ENCODE measurements at places on chromosomes 12 and 14.

GRCh38 chr14:34241185-34241711 is 220.8 kb downstream of the SPTSSA start:
- DNase-seq, result no peak

DNA sequence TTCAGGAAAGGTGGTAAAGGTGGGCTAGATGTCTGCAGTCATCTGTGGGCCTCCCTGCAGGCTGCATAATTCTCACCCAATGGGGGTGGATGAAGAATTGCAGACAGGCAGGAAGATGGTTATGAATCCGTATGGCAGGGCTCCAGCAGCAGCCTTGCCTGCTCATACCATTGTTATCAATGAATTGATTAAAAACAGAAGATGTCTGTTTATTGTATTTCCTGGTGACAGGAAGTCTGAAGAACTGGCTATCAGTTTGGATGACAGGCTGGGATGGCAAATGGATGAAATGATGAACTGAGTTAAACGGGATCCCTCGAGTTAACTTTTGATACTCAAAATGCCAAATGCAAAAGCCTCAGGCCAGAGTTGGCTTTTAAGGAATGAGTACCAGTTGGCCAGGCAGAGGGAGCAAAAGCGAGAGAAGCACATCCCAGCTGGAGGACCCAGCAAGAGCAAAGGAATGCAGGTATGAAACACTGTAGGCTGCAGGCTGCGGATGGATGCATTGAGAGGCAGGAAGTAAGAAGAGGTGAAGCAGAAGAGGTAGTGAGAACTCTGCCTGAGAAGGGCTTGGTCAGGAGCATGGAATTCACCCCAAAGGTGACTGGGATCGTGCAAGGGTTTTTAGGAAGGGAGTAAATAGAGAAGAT is 550.0 kb upstream of the TBX3 start:
- no peak for DNase-seq

DNA sequence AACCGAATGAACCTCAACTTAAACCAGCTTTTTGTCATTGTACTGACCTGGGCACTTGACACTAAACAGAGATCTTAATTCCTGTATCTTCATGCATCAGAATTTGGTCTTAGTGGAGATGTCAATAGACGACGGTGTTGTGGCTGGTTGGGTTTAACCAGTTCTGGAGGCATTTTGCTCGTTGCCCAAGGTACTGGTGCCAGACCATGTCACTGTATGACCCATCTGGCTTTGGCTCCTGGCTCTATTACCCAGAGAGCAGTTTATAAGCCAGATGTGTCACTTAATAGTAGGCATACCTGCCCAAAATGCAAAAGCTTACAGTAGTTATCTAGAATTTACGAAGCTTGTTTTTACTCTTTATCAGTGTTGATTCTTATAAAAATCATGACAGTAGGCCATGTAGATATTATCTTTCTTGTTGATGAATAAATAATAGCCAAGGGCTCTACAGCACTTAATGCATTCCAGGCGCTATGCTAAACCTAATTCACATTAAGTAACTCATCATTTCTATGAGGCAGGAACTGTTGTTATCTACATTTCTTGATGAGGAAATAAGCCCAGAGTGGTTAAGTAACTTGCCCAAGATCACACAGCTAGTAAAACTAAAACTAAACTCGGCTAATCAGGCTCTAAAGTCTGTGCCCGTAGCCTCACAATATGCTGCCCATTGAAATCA is 179.7 kb upstream of the HIF1A start:
- DNase-seq, result no peak

- no peak for DNase-seq
Measured at GRCh38 chr14:98935921-98936320, 336.1 kb downstream of the BCL11B start.

DNA sequence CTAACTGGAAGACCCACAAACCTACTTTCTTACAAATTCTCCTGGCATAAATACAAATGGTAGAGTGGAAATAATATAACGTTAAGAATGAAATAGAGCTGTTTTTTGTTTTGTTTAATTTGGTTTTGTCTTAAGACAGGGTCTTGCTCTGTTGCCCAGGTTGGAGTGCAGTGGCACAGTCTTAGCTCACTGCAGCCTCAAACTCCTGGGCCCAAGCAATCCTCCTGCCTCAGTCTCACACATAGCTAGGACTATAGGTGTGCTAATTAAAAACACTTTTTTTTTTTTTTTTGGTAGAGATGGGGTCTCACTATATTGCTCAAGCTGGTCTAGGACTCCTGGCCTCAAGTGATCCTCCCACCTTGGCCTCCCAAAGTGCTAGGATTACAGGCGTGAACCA is 4.1 kb upstream of the DHH start:
- DNase-seq, result no peak

GRCh38 chr12:53004582-53004981 is 1.7 kb upstream of the EIF4B start:
- DNase-seq, result peak; percentile 26

DNA sequence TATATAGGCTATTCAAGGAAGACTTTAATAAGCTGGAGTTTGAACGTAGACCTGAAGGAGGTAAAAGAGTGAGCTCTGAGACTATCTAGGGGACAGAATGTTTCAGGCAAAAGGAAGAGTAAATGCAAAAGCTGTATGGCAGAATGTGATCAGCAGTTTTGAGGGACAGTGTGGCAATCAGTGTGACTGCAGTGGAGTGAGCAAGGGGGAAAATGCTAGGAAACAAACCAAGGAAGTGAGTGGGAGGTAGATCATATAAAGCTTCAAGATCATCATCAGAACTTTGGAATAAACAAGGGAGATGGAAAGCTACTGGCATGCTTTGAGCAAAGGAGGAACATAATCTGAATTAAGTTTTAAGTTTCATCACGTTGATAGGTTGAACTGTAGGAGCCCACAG is 67.5 kb upstream of the BTG1 start:
- no peak for DNase-seq

GRCh38 chr12:6820166-6820565 is 1.5 kb upstream of the GPR162 start:
- no peak for DNase-seq

GRCh38 chr12:124761871-124762270 is 101.8 kb downstream of the SCARB1 start:
- no peak for DNase-seq

DNA sequence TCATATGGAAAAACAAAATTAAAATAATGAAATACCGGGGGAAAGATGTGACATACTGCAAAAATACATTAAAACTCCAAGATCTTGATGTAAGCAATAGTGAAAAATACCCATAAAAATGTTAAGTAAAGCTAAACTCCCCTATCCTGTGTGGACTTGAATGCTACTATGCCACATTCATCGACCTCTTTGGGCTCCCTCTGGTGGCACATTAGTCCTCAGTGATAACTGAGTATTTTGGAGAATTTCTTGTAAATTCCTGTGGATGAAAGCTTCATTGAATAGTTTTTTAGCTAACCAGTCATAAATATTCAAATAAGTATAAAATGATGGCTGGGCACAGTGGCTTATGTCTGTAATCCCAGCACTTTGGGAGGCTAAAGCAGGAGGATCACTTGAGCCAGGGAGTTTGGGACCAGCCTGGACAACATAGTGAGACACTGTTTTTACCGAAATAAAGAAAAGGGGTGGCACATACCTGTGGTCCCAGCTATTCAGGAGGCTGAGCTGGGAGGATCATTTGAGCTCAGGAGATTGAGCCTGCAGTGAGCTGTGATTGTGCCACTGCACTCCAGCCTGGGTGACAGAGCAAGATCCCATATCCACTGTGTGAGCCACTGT is 42.4 kb upstream of the SGPP1 start:
- DNase-seq, result peak; percentile 54

DNA sequence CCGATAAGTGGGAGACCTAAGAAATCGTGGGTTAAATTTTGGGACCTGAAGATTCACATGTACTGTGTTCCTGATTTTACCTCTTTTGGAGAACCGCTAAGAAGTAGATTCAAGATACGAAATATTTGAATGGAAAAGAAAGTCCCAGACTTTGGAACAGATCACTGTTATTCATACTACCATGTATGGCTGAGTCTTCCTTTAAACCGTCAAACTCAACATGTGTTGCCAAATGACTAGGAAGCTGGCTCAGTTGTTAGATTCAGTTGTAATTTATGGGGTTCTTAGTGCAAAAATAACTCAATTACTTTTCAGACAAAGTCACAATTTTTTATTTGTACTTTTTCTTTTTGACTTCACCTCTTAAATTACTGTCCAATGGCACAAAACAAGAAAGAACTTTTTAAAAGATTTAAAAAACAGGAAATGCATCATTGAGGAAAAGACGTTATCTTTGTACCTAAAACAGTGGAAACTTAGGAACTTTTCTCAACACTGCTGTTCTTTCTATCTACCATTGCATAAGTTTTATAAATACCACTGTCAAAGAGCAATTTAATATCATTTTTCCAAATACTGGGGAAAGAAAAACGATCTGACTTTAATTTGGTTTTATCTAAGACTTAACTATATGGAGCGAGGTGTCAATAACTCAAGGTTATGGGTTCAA is 15.7 kb downstream of the RERG start:
- no peak for DNase-seq

DNA sequence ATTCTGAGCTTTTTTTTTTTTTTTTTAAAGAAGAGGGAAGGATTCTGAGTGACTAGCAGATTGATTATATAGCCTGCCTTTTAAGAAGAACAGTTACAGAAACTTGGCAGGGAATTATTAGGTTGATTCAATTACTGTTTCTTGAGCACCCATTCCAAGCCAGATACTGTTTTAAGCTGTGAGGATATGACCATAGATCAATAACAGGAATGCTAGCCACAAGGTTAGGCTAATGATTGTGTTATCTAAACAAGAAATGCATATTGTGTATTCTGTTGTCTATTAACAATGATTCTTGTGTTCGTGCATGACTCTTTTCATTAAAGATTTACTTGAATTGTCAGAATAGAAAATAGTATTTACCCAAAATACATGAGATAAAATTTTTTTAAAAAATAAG is 67.1 kb downstream of the PRORP start:
- DNase-seq, result no peak

GRCh38 chr12:116650585-116651087 is 87.2 kb downstream of the SPRING1 start:
- DNase-seq, result no peak

DNA sequence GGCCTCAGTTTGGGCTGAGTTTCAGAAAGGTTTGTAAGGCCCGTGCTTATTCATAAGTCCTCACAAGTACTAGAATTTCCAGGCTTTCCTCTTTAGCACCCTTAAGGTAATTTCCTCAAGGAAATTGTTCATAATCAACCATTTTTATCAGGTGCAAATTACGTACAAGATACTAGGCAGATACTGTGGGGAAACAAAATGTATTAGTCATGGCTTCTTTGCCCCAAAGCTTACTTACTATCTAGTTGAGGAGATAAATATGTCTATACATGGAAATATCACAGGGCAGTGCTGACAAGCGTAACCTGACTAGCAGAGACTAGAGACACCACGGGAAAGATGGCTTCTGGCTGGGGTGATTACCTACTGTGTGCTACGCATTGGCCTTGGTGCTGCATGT is 22.5 kb downstream of the MAX start:
- no peak for DNase-seq

- no peak for DNase-seq
Measured at GRCh38 chr12:107134558-107134957, 41.2 kb upstream of the CRY1 start.

- DNase-seq, result no peak
Measured at GRCh38 chr12:52434760-52435530, 774 bp upstream of the KRT75 start.

DNA sequence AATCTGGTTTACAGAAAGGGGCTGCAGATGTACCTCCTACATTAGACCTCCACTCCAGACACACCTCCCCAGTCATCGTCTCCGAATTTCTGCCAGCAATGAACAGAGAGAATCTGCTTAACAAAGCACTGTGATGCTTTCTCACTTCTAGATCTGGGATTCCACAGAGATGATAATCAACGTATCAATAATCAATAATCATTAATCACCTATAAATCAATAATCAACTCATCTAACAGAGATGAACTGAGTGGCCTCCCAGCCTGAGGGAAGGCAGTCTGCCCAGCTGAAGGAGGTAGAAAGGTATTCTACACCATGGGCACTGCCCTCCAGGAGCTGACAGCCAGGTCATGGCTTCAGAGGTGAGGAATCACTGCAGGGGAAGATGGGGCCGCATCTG is 183.2 kb downstream of the TMEM132D start:
- DNase-seq, result no peak

DNA sequence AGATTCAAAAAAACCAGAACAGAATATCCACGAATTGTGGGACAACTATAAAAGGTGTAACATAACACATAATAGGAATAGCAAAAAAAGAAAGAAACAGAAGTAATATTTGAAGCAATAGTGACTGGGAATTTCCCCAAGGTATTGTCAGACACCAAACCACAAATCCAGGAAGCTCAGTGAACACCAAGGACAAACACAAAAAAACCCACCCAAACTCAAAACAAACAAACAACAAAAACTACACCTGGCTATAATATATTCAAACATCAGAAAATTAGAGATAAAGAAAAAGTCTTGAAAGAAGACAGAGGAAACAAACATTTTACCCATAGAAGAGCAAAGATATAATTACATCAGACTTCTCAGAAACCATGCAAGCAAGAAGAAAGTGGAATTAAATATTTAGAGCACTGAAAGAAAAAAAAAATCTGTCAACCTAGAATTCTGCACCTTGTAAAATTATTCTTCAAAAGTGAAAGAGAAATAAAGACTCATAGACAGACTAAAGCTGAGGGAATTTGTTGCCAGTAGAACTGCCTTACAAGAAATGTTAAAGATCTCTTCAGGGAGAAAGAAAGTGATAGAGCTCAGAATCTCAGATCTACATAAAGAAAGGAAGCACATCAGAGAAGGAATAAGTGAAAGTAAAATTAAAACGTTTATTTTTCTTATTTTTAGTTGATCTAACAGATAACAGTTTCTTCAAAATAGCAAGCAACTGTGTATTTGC is 12.1 kb upstream of the HMGA2 start:
- DNase-seq, result no peak

- DNase-seq, result no peak
Measured at GRCh38 chr12:109009766-109010165, 11.1 kb downstream of the SVOP start.

DNA sequence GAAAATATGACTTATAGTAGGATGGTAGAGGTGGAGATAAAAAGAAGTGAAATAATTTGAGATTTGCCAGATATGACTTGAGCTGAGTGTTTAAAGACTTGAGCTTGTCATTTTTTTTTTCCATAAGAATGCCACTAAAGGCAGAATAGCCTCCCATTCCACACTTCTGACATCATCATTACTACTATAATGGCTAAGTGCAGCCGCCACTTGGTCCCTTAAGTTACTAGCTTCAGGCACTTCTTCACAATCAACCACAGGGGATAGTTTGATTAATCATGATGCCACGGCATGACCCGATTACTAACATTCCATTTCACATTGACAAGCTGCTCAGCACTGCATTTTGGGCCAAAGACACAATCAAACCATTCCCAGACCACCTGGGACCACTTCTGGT is 127.9 kb downstream of the EFCAB11 start:
- DNase-seq, result no peak

DNA sequence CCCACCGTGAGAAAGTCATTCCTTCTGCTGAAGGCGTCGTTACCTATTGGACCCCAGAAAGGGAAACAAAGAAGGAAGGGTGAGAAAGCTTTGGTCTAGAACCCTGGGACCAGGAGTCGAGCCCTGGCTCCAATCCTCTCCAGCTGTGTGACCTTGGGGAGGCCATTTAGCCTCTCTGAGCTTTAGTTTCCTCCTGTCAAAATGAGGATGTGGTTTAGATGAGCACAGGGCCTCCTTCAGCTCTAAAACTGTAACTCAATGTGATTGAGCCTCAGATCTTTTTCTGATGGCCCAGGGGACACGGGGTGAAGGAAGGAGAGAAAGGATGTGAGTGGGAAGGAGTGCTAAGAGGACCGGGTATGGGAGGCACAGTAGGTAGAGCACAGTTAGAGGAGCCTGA is 7.7 kb downstream of the JDP2 start:
- DNase-seq, result no peak
